ENCODE measurements at places on chromosomes 3 and 15.

GRCh38 chr3:53195066-53195450 lies 34.0 kb downstream of the PRKCD start:
- DNase-seq, result no peak

- no peak for DNase-seq
These were observed 97.2 kb upstream of the LRRFIP2 start for GRCh38 chr3:37271611-37272010.

DNA sequence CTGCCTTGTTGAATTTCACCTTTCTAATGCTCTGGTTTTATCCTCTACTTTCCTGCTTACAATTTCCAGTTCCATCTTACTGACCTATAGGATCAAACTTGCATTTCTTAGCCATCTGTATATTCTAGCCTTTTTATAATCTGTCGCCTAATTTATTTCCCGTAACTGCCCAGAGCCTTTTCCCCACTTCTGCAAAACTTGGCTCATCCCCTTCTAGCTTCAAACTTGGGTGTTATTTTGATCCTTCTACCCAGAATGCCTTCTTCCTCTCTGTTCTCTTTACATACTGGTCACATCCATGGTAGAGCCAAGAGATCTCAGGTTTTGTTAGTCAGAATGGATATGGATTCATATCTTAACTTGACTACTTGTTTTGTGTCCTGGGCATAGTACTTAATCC lies 2.6 kb downstream of the SACM1L start:
- no peak for DNase-seq

DNA sequence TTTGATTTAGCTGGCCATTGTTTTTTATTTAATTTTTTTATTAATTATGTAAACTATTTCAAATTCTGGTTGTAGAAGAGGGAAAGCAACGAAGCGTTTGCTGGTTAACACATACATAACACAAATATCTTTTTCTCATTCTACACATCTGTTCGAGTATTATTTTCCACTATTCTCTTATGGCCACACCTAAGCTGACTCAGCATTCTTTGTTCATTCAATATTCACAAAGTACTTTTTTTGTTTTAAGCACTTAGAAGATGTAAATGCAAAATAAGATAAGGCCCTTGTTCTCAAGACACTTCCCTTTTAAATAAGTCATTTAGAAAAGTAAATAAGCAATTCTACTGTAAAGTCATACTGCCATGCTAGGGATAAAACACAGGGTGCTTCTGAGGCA lies 45.4 kb downstream of the CADM2 start:
- no peak for DNase-seq

DNA sequence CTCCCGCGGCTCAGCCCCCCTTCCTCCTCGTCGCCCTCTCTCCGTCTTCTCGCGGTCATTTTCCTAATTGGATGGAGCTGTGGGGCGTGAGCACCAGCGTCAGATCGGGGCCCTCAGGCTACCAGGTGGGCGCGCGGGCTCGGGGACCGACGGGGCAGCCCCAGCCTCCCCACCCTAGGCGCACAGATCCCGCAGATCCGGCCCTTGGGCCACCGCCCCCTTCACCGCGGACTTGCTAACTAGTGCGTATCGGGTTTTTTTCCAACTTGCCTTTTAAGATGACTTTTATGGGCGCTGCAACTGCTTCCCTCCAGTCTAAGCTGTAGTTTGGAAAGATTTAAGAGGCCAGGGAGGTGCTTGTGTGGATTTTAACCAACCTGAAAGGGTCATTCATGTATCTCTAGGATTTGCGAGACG lies 1.3 kb downstream of the ZNF710 start:
- DNase-seq, result no peak

DNA sequence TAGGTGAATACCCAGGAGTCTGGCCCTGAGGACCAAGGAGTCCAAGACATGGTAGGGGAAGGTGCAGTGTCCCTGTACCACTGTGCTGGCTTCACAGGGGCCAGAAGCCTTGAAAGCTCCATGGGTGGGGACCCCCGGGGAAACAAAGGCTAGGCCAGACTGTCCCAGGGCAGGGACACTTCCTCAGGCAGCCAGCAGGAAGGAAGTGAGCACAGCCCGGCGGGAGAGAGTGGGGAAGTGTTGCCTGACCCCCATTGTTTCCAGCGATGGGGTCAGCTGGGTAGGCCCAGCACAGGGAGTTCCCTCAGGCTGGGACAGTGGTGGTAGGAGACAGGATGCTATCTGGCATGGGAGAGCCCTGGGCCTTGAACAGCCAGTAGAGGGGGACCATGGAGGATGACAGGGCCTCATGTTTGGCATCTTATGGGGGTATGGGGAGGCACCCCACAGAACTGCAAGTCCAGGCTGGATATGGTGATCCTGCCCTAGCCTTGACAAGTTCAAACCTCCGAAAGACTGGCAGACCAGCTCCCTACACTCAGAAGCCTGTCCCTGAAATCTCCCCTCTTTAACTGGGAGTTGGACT lies 1.2 kb upstream of the HYAL2 start:
- DNase-seq, result no peak

DNA sequence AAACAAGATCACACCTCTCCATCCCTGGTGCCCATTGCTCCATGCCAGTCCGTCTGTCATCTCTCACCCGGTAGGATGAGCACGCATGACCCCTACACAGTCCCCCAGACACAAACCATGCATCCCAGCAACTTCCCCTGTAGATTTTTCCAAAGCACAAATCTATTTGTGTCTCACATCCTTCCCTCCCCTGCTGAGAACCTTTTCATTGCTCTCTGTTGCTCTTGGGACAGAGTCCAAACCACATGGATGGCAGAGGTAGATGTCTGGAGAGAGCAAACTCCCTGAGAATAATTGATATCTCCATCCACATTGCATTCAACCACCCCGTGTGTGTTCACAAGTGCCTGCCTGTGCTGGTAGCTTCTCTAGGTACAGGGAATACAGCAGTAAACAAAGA lies 29.9 kb upstream of the LRTM1 start:
- DNase-seq, result no peak

All from bone marrow (tissue), 2 donors.